ENCODE measurements at places on chromosomes 5 and 9. TPM values are rescaled to one million over a fixed set of nuclear protein-coding genes. Genes with fewer than 3 reads are reported as not detected.

Gene CCL28
- polyA plus RNA-seq = not detected

Gene IFNK
- not detected for polyA plus RNA-seq

Gene SPINK13
- not detected for polyA plus RNA-seq

Gene S100Z
- not detected for polyA plus RNA-seq

Gene IL3
- not detected for polyA plus RNA-seq

Gene PHF19
- polyA plus RNA-seq = 3.0 TPM

Gene TMEM174
- polyA plus RNA-seq = not detected

Gene ADAMTS6
- 0.58 TPM for polyA plus RNA-seq

Gene PCDHA4
- 43.6 TPM for polyA plus RNA-seq

Gene DOK3
- polyA plus RNA-seq = 5.1 TPM

Gene NEURL1B
- 12.7 TPM for polyA plus RNA-seq

Gene CFAP90
- polyA plus RNA-seq = 2.1 TPM

Gene SLC38A9
- 44.5 TPM for polyA plus RNA-seq

Gene SPINK1
- not detected for polyA plus RNA-seq

Data from neural cell (in vitro differentiated cells).